Posterior vena cava (tissue), 2 donors: ENCODE measurements at places on chromosomes 1 and 21.

DNA sequence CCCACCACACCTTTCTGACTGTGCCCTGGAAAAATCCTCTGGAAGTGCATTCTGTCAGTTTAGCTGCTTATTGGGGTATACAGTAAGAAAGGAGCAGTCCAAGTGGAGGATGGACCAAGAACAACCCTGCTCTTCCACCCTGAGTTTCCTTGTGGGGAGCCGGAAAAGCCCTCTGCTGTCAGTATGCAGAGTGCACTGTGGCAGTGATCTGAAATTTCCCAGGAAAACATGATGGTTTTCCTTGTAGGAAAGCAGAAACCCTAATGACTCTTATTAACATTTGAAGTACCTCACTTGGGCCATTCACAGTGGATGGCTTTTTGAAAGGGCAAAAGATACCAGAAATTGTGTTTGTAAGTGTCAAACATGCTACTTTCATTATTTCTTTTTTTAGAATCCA is 20.5 kb downstream of the ELAVL4 start:
- no peak for DNase-seq

DNA sequence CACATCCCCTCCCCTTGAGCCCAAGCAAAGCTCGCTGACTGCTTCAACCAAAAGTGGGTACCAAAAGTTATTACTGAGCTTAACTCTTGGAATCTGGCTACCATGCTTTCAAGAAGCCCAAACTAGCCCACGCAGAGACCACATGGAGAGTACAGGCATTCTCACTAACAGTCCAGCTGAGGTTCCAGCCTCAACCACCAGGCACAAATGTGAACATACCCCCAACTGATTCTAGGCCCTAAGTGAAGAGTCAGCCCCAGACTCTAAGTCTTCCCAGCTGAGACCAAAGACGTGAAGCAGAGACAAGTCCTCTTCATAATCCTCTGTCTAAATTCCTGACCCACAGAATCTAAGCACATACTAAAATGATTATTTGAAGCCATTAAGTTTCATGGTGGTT is 36.8 kb downstream of the EVI5 start:
- DNase-seq: no peak

GRCh38 chr1:232014941-232015340 is 388.4 kb downstream of the DISC1 start:
- no peak for DNase-seq

DNA sequence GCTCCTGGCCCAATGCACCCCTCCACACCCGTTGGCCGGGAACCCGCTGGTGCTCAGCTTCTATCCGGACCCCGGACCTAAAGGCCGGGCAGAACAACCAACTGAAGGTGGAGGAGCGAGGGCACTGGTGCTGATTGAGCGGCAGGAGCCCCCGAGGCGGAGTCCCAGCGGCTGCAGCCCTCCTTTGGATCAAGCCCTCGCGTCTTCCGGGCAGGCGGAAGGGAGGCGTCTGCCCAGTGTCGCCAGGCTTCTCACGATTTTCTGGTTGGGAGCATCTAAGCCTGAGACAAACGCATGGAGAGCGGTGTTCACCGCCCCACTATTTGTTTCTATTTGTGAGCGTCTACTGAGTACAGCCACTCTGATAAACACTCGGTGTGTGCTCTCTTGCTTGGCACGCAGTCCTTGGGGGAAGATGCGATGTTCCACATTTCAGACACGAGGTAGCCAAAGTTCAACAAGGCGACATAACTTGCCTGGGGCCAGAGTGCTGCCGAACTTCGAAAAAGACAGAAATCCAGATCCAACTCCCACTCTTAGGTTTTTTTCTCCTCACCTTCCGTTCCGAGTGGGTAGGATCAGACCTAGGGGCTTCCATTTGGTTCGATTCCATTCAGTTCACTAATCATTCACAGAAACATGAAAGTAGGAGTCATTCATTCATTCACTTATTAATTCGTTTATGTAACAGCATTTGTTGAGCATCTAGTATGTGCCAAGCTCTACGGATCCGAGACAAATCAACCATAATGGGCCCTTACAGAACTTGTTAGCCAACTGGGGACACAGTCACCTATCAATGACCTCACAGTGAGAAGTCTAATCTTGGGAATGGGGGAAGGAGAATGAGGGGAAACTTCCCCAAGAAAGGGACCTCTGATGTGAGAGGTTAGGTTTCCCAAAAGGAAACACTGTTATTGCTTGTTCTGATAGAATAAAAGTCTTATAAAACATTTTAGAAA is 4.9 kb upstream of the DMRTA2 start:
- DNase-seq: no peak

GRCh38 chr21:41972511-41973205 is 18.8 kb upstream of the C2CD2 start:
- peak; percentile 45 for DNase-seq

DNA sequence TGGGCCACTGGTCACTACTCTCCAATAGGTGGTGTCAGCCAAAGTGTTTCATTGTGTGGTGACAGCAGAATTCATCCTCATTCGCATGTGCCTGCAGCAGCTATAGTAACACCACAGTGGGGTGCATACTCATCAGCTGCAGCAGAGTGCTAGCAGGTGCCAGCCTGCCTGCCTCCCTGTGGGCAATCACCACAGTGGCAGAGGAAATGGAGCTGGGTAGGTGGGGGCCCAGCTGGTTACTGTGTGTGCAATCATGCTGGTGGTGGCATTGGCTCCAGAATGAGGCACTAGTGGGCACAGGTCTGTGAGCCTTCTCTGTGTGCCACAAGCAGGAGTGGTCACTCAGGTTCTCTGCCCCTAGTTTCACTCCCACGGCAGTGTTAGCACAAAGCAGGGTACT is 579.2 kb downstream of the PTPRC start:
- DNase-seq: no peak

DNA sequence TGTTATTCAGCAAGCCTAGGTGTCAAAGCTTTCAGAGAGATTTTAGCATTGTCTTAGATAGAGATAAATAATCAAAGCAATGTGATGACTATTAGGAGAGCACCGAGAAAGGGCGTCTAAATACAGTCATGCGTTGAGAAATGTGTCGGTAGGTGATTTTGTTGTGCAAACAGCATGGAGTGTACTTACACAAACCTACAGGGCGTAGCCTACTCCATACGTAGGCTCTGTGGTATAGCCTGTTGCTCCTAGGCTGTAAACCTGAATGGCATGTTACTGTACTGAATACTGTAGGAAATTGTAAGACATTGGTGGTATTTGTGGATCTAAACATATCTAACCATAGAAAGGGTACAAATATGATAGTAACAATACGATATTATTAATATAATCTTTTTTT is 31.8 kb downstream of the KIF1B start:
- no peak for DNase-seq

DNA sequence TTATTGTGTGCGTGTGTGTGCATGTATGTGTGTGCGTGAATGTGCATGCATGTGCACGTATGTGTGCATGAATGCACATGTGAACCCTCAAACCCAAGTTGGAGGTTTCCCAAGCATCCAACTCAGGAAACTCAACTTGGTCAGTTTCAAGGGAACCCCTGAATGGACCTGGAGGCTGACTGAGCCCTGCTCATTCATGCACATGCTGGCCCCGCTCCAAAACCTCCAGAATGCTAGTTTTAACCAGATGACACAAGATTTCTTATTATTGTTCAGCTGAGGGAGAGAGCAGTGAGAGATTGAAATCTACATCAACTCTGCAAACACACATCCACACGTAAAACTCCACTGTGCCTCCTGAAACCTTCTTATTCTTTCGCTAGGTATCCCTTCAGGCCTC is 104.4 kb downstream of the OMA1 start:
- no peak for DNase-seq

DNA sequence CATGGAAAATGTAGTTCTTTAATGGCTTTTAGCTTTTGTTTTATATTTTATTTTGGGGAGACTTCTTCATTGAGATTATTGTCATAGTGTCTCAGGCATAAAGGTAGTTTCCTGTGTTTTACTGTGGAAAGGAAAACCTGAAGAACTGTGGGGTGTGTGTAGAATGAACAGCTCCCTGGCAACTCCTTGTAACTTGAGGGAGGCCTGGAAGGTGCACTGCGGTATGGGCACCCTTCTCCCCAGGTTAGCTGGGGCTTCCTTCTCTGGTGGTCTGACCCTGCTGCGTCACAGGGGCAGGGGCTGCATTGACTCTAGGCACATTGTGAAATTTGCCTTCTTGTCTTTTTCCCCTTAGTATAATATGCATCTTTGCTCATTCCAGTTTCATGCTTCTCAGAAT is 1.7 kb downstream of the ATP1B1 start:
- DNase-seq: no peak

DNA sequence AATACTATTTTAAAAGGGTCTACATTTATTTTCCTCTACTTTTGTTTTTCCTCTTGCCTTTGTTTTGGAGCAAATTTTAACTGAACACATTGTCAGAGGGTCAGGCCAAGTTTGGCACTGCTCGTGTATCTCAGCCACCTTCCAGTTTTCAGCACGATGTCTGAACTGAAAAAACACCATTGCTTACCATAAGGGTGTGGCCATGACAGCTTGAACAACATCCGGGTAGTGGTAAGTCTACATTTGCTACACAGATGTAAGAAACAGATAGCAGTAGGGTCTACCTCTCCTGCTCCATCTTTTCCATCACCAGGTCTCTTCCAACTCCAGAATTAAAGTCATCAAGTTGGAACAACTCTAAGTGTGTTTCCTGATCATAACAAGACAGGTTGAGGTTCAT is 4.2 kb downstream of the HIVEP3 start:
- no peak for DNase-seq

GRCh38 chr1:65259816-65260215 is 49.5 kb upstream of the DNAJC6 start:
- no peak for DNase-seq

DNA sequence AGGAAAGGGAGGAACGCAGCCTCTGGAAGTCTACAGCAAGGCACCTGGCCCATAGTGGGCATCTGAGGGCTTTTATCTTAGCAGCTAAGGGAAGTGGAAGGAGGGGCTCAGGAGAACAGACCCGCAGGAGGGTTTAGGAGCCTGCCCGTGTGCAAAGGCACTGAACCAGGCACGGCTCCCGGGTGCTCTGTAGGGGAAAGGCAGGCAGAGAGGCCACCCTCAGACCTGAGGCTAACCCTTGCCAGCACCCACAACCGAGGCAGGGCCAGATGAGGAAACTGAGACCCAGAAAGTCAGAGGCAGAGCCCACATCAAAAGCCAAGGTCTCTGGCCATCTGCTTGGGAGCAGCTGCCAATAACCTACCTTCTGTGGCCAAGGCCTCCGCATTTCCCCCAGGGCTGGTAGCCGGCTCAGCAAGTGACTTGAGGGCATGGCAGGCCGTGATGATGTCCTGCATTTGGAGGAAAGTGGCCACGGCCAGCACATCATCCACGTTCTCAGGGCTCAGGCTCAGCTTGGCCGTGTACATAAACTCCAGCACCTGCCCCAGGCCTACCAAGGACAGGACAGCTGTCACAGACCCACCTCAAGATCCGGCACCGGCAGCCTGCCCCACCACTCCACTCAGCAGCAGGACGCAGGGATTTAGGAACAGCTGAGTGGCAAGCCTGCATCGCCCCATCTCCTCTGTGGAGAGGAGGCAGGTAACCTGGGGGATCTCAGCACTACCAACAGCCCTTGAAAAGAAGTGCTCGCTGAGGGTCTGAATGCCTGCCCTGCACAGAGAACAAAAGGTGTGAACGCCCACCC is 29.1 kb downstream of the ZBTB17 start:
- no peak for DNase-seq

DNA sequence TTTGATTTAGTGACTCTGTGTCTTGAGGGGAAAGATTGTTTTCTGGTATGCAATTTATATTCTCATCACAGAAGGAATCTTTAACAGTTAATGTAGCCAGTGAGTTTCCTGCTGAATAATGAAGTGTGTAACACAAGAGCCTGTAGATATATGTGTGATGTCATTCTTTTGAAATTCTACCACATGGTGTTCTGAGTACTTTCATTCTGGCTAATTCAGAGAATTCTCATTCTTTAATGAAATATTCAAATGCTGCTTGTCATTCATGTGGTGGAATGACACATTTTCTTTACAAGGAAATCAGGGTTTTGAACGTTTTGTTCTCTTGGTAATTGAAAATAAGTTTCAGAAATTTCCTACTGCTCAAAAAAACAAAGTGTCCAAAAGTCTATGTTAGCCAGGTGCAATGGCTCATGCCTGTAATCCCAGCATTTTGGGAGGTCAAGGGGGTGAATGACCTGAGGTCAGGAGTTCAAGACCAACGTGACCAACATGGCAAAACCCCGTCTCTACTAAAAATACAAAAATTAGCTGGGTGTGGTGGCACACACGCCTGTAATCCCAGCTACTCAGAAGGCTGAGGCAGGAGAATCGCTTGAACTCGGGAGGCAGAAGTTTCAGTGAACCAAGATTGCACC is 79.6 kb downstream of the MAP3K21 start:
- DNase-seq: no peak

DNA sequence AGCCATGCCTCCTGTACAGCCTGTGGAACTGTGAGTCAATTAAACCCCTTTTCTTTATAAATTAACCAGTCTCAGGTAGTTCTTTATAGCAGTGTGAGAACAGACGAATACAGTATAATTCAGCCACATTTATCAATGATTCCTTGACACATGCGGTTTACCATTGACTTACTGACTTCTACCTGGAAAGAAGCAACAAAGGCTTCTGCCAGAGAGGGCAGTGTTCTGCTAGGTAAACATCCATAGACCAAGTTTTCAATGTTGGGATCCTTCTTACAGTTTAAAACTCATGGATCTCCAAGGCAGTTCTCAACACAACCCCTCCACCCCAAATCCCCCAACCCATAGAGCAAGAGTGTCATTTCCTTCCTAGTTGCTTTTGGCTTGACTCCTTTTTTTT is 150.6 kb downstream of the ZNF648 start:
- DNase-seq: no peak

GRCh38 chr1:173560285-173560880 is 42.5 kb downstream of the SLC9C2 start:
- no peak for DNase-seq

DNA sequence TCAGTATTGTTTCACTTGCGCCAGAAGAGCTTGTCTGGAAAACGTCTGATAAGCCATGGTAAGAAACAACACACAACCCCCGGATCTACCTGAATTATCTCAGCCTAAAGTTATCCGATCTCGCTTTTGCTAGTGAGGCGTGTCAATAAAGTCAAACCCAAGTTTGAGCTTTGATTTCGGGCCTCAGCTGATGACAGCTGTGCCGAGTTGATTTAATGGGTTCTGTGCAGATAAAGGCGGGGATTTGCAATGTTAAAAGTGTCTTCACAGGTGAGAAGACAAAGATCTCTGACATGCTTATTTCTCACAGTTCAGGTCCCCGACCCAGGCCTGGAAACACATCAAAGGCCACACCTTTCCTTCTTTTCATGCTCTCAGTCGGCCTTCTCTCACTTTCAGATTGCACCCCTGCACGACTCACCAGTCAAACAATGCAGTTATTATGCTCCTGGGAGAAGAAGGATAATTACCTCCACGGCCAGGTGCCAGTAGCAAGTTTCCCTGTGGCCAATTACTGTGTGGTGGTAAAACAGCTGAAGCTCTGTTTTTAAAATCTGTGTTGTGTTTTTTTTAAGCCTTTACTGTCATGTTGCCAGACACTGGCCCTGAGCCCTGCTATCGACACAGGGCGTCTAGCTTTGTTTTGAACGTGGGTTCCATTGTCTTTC is 245.3 kb upstream of the RUNX1 start:
- DNase-seq: no peak

DNA sequence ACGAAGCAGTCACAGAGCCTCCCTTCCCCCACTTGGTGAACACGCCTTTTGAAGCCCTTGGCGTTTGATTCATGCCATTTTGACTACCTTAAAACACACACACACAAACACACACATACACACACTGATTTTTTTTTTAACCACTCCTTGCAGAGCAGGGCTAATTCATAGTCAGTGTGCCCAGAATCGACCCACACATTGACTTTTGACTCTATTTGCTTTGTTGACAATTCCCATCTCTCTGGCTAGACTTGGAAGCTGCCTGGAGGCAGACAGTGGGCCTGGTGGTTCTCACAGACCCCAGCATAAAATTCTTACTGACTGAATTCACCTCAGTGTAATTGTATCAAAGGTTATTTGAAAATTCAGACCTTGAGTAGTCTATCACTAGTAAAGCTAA is 30.3 kb downstream of the CAPN8 start:
- no peak for DNase-seq
